ENCODE measurements at places on chromosomes 5 and 9.

GRCh38 chr5:7881091-7881490, 12.1 kb downstream of the MTRR start:
- no peak for DNase-seq

DNA sequence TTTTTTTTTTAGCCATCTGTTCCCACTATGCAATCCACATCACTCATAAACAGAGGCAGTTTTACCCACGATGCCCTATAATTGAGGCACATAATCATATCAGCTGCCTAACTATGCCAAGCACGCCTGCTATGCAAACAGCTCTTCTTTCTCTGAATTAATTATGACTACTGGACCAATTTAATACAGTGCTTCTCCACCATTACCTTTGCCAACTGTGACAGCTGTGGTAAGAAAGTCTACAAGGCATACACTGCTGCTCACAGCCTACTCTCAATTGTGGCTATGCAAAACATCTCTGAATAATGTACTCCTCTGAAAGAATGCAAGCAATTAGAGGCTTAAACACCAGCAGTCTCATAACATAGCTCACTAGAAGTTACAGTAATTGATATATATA, 97.1 kb downstream of the DTWD2 start:
- no peak for DNase-seq

DNA sequence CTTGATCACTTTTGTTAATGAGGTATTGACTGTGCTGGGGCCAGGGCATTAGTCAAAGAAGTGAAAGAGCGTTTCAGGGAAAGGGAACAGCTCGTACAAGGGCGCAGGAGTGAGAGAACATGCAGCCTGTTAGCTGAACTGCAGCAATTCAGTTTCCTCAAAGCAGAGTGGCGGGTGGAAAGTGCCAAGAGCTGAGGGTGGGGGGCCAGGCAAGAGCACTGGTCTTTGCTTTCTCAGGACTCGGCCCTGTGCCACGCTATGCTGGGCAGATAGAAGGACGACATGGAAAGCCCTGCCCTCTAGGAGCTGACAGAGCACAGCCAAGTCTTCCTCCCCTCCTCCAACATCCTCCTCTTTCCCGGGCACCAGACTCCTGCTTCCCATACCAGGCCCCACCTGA, 304.8 kb downstream of the SPOCK1 start:
- no peak for DNase-seq

DNA sequence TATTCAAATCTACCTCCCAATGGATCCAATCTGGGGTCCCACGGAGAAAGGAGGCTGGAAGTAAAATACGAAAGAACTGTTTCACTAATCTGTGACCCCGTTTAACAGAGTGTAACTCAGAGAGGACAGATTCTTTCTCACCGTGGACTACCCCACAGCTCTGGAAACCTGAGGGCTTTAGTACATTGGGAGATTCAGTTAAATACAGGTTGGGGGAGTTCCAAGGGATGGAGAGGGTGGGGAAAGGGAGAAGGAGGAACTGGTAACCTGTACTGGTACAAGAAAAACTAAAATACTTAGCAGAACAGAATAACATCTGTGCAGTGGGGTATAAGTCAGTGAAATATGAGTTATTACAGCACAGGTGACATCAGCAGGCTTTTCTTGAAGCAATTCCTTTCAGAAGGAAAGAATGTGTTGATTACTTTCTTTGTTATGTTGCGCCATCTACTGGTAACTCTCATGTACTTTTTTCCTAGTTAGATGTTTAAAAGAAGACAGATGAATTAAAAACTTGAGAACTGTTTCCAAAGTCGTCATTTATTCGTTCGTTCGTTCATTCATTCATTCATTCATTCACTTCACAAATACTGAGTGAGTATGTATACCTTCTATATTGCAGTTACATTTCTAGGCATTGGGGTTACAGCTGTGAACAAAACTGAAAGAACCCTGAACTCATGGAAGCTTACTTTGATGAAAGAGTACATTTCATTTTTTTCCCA, 30.0 kb upstream of the STOM start:
- DNase-seq: no peak

DNA sequence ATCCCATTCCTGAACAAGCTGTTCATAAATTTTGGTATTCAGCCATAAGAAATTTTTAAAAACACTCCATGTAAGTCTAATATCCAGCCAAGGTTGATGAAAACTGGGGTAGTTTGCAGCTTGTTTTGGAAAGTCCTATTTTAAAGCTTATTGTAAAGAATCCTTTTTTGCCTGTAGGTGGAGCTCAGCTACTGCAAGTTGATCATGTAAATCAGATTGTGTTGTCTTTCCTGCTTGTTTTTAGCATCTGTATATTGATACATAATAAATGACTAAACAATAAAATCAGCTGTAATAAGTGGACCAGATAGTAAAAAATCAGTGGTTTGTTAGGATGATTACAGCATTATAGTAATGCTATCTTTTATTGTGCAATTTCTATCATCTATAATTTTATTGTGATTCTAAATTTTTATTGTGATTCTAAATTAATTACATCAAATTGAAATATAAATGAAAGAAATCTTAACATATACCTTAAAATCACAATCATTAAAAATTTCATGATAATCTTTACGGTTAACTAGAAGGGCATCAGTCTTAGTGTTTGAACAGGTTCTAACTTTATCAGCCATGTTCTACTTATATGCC, 42.4 kb downstream of the CWC27 start:
- DNase-seq: no peak

DNA sequence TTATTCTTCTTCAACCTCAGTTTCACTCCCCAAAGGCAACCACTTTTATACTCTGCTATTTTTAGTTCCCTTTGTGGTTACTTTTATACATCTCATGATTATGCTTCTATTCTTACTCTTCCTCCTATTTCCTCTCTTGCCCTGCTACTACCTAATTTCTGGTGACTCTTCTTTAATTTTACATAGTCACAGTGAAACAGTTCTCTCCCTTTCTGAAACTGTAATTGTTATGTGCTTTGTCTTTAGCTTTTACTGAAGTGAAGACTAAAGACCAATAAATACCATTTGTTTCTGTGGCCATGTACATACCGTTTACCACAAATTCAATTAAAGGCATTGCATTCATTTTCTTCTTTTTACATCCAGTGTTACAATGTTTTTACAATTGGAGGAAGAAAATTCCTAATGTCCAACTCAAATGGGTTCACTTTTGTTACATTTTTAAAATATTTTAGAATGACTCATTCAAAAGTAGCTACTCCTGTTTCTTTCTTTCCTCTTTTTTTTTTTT, 410.6 kb downstream of the PSAT1 start:
- no peak for DNase-seq

GRCh38 chr9:69176471-69177171, 2.5 kb downstream of the TJP2 start:
- DNase-seq: no peak

DNA sequence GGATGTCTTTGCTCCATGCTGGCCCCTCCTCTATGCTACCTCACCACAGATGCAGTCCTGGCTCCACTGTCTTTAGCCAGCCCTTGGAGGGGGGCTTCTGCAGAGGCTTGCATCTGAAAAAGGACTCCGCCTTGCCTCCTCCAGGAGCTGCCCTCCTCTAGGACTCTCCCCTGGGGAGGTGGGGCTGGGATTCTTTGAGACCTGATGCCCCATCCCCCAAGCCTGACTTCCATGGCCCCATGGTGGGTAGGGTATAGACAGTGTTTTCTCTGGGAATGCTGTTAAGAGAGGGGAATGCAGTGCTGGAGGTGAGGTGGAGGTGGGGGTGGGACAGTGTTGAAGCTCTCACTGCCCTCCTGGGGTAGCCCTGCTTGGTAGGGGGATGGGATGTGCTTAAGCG, 14.3 kb downstream of the JADE2 start:
- no peak for DNase-seq

DNA sequence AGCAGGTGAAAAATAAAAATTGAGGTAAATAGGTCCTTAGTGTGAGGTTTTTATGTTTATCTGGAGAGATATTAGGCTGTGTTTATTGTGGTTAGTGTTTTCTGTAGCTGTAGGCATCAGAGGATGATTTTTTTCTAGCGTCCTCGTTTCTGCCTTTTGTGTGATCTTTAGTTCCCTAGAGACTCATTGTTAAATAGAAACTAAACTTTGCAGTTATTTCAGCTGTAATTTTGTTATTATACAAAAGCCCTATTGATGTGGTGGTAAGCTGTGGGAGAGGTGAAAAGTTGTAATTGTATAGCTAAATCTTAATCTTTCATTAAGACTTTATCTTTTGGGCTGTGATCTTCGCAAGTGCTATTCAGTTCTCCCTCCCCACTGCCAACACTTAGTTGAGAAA, 340.3 kb downstream of the CYLC2 start:
- no peak for DNase-seq

- DNase-seq: no peak
Observed at GRCh38 chr9:20395651-20396050, 226.6 kb downstream of the MLLT3 start.

- DNase-seq: no peak
Observed at GRCh38 chr9:134389642-134390041, 63.4 kb downstream of the RXRA start.

- no peak for DNase-seq
Observed at GRCh38 chr9:135359764-135360163, 119.8 kb upstream of the PPP1R26 start.
